ENCODE measurements at places on chromosomes 16 and 17.

GRCh38 chr16:58475091-58475619, 24.8 kb upstream of the NDRG4 start:
- no peak for DNase-seq

DNA sequence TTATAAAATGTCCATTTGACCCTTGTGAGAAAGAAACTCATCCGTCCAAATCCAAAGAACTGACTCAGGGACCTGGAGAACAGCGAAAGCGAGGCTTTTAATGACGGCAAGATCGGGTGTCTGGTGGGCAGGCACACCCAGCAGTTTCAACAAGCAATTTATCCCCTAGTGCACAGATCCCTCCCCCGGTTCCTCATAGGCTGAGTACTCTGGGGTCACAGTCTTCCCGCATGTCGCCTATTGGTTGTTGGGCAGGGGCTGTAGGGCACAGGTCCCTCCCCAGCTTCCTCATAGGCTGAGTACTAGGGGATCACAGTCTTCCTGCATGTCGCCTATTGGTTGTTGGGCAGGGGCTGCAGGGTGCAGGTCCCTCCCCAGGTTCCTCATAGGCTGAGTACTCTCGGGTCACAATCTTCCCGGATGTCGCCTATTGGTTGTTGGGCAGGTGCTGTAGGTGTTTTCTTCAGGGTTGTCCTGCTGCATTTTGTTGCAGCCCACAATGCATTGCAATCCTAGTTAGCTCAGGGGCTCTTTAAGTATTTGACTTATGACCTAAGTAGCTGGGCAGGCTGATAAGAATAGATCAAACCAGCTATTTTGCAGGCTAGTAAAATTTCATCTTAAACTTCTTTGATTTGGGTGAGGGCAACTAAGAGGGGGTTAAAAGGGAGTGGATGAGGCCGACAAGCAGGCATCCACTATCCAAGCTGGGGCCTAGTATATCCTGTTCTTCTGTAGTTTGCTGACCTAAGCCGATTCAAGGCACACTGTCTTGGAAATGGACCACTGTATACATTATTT, 3.6 kb upstream of the UTS2R start:
- no peak for DNase-seq

DNA sequence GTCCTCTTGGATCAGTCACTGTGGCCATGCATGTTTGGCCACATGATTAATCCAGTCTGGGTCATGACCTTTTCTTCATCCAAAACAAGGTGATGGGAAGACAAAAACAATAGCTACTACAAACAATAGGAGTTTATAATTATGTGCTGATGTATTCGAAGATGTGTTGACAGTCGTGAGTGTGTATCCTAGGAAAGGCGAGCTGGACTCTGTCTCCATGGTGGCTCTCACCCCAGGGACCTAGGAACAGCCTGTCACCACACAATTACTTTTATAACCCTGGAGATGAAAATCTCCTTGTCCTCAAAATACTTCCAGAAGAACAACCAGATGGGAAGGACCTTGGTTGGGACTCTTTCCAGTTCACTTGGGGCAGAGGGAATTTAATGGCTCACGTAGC, 9.8 kb upstream of the PLK1 start:
- DNase-seq = no peak

DNA sequence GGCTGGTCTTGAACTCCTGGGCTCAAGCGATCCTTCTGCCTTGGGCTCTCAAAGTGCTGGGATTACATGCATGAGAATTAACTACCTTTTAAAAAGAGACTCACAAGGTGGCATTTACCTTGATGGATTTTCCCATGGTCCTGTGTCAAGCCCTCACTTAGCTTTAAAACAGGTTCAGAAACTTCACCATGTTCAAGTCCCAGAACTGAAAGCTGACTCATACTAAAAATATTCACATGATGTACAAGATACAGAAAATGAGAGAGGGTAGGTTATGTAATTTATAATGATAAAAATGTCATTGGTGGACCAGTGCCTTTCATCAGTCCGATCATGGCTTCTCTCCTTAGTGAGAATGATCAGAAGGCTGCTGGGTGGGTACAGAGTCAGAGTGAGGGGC, 4.3 kb upstream of the AKAP1 start:
- no peak for DNase-seq

- no peak for DNase-seq
These were observed 11.0 kb upstream of the BBS2 start for GRCh38 chr16:56530872-56531271.

DNA sequence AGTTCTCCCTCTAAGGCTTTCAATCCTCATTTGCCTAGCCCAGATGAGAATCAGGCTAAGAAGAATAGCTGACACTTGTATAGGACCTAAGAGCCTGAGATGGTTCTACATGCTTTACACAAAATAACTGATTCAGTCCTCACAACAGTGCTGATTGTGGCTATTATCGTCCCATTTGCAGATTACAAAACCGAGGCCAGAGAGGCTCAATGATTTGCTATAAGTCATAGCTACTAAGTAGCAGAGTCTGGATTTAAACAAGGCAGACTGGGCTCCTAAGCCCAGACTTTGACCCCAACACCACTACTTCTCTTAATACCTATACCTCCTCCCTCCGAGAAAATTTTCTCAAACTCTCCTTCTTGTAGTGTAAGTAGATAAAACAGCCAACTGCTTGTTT, 23.1 kb downstream of the ABCC12 start:
- no peak for DNase-seq

GRCh38 chr17:73324160-73324475, 12.3 kb upstream of the CDC42EP4 start:
- DNase-seq = no peak
